ENCODE measurements at places on chromosomes 12 and 14.

GRCh38 chr12:125014526-125014925 lies 21.1 kb downstream of the BRI3BP start:
- no peak for DNase-seq

- no peak for DNase-seq
Observed at GRCh38 chr12:6442836-6443235, 1.9 kb upstream of the CD27 start.

DNA sequence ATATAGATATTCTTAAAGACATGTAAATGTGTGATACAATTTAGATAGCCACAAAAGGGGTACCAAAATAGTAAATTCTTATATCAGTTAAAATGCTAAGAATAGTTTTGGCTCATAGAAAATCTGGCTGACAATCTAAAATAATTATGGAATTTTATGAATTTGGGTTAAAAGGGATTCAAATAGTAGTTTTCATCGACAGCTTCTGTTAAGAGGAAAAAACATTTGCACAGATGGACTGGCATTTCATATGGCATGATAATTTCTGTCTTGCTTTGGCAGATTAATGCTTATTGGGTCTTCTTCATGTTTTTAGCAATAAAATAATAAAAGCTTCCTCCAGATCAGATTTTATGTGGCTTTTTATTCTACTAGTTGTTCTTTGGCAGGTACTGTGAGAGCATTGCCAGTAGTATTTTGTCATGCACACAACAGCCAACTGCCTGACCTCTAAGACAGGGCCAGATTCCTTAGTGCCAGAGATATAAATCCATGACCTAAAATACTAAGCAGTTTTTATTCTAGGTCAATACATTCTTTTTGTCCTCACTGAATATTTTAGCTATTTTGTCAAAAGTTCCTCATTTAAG lies 9.1 kb downstream of the ABCD2 start:
- no peak for DNase-seq

- no peak for DNase-seq
Observed at GRCh38 chr14:72717220-72717619, 176.7 kb downstream of the DPF3 start.

DNA sequence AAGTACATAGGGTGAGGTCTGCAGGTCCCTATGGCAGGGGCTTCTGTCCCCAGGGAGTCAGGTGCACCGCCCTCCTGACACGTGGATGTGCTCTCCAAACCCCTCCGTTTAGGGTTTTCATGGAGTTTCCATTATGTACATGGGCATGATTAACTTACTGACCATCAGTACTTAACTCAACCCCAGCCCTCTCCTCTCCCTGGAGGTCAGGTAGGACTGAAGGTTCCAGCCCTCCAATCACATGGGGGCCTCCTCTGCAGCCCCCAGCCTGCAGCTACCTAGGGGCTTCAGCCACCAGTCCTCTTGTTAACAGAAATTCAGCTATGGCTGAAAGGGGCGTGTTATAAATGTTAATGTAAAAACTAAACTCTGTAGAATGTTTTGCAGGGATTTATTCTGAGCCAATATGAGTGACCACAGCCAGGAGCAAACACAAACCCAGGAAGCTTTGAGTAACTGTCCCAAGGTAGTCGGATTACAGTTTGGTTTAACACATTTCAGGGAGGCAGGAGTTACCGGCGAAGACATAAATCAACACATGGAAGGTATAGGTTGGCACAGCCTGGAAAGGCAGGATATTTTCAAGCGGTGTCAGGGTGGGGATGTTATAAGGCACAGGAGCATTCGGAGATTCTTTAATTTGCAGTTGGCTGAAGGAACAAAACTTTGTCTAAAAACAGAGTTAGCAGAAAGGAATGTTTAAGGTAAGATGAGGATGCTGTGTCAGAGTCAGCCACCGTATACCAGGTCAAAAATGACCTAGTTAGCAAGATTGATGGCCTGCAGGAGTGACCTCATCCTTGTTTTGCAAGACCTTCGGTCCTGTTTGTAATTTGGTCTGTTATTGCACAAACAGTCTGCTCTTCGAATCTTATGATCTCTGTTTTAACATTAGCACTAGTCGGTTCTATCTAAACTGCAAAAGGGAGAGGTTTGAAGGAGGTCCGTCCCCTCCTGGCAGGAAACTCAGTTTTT lies 75.2 kb downstream of the TNFAIP2 start:
- no peak for DNase-seq

DNA sequence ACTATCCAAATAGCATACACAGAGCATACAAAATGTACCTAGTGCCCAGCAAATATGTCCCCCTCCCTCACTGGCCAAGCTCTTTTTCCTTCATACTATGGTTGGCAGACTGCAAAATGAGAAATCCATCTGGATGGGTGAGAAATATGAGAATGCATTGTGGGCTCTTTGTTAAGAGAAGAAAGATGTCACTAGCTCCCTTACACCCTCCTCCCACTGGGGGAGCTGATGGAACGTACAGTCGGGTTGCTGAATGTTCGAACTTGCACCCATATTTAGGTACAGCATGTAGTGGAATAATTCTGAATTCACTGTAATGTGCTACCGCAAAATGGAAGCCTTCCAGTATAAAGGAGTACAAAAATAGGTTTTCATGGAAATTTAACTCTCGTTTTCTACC lies 377.4 kb downstream of the GRIN2B start:
- no peak for DNase-seq

GRCh38 chr12:82619644-82620043 lies 67.1 kb upstream of the TMTC2 start:
- no peak for DNase-seq

DNA sequence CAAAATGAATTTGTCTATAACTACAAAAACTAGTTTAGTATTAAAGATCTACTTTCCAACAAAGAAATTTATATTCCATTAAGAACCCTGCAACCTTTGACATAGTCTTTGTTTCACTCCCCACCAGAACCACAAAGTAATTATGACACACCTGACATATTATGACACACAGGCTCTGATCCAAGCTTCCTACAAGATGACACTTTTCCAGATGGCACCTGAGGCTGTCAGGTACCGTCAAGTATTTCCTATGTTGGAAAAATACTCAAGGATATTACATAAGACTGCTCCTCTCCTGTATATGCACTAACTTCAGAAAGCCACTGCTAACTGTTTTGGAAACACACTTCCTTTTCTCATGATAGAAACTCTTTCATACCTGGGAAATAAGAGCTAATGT lies 38.9 kb downstream of the STXBP6 start:
- DNase-seq, result no peak

- no peak for DNase-seq
Observed at GRCh38 chr14:76984787-76985375, 43.6 kb downstream of the IRF2BPL start.

All from NCI-H1092 (cell line).